ENCODE measurements at places on chromosomes 4 and X.

- no peak for DNase-seq
Observed at GRCh38 chrX:107213477-107213876, 7.1 kb downstream of the DNAAF6 start.

GRCh38 chr4:51895816-51896408 lies 53.0 kb downstream of the DCUN1D4 start:
- peak; percentile 6 for DNase-seq

DNA sequence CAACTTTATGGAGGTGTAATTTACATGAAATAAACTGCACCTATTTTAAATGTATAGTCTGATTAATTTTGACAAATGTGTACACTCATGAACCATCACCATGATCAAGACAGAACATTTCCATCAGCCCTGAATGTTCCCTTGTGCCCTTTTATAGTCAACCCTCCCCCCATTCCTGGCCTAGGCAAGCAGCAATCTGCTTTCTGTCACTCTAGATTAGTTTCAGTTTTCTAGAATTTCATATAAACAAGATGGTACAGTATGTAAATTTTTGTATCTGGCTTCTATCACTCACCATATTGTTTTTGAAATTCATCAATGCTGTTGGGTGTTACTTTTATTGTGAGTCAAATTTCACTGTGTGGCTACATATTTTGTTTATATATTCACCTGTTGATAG lies 234.2 kb upstream of the RPS6KA3 start:
- no peak for DNase-seq

GRCh38 chr4:8771666-8772065 lies 100.0 kb downstream of the HMX1 start:
- DNase-seq, result no peak

- no peak for DNase-seq
Observed at GRCh38 chrX:17860179-17860780, 818 bp downstream of the RAI2 start.

DNA sequence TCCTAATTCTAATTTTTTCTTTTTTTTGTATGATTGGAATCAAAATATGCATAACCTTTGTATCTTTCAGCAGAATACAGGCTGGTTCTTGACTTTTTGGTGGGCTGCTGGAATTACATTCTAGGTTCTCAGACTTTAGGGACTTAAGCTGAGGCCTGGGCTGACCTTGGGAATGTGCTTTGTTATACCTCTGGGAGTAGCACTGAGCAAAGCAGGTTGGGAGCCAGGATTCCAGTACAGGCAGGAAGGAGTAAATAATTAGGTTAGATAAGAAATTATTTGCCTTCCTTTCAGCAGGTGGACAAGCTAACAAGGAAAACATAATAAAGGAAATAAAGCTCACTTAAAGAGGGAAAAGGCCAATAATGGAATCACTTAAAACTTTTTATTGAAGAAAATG lies 49.9 kb upstream of the SLC4A4 start:
- DNase-seq, result no peak

DNA sequence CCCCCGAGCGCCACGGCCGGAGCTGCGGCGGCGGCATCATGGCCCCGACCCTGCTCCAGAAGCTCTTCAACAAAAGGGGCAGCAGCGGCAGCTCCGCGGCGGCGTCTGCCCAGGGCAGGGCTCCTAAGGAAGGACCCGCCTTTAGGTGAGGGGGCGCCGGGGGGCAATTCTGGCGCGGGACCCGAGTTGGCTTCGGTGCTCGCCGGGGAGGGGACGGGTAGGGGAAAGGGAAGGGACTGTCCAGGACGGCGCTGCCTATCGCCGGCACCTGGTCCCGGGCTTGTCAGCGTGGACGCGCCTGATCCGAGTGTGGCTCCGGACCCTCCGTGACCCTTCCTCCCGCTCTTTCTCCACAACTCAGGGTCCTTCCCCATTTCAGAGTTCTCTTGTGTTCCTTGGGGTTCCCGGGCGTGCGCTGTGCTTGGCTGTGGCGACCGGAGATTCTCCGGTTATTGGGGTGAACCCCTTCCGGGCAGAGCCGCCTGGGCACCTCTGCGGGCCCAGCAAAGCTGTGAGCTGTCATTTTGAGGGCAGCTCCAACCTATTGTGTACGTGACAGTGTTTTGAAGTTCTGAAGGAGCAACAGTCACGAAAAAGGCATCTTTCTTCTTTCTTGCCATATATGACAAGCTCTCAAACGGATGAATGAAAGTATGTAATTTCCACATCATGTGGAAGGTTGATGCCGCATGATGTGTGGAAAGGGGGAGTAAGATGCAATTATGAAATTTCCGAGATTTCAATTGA lies 522 bp downstream of the FNIP2 start:
- no peak for DNase-seq

DNA sequence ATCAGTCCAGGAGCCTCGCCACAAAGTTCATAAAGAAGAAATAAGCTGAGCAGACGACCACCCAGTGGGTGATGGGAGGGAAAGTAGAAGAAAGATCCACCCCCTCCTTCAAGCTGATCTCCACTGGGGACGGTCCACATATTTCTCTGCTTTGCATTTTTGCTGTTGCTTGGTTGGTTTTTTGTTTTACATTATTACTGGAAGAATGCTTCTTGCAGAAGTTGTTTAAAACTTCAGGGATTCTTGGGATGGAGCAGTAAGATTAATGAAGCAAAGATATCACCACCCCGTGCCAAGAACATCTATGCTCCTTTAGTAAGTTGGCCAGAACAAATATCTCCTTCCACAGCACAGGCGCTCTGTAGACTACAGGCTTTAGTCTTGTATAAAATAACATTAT lies 30.1 kb downstream of the LGI2 start:
- DNase-seq, result no peak

DNA sequence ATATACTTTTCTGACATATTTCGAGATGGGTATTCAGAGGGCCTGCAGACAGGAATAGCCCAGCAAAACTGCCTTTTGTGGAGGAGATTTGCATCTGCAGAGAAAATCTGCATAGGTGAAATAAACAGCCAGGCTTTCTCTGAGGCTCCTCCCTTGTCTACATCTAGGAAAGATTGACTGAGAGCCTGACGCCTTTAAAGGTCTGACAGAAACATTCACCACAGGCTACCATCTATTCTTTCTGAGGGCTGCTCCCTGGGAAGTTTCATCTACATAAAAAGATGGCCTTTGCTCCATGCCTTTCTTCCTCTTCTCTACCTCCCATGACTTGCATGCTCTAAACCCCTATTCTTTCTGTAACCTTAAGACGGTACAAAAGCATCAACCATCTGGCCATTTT lies 55.0 kb upstream of the AP1S2 start:
- no peak for DNase-seq

DNA sequence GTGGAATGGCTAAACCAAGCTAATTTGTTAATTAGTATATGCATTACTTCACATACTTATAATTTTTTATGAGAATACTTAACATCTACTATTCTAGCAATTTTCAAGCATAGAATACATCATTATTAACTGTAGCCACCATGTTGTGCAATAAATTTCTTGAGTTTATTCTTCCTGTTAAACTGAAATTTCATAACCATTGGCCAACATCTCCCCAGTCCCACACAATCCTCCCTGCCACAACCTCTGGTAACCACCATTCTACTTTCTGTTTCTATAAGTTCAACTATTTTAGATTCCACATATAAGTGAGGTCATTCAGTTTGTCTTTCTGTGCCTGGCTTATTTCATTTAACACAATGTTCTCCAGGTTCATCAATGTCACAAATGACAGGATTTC lies 208.5 kb downstream of the PPP4R3C start:
- no peak for DNase-seq

DNA sequence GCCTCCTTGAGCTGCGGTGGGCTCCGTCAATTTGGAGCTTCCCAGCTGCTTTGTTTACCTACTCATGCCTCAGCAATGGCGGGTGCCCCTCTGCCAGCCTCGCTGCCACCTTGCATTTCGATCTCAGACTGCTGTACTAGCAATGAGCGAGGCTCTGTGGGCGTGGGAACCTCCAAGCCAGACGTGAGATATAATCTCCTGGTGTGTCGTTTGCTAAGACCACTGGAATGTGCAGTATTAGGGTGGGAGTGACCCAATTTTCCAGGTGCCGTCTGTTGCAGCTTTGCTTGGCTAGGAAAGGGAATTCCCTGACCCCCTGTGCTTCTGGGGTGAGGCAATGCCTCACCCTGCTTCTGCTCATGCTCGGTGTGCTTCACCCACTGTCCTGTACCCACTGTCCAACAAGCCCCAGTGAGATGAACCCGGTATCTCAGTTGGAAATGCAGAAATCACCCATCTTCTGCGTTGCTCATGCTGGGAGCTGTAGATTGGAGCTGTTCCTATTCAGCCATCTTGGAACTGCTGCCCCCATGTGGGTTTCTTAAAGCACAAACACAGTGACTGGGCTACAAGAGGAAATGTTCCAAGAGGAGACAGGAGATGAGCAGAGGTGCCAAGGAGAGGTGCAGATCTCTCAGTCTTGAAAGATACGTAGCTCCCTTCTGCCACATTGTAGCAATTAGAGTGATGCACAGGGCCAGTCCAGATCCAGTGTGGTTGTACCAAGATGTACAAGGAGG lies 193.0 kb upstream of the IGFBP7 start:
- DNase-seq, result no peak

GRCh38 chr4:183499801-183500200 lies 5.1 kb upstream of the ING2 start:
- no peak for DNase-seq

DNA sequence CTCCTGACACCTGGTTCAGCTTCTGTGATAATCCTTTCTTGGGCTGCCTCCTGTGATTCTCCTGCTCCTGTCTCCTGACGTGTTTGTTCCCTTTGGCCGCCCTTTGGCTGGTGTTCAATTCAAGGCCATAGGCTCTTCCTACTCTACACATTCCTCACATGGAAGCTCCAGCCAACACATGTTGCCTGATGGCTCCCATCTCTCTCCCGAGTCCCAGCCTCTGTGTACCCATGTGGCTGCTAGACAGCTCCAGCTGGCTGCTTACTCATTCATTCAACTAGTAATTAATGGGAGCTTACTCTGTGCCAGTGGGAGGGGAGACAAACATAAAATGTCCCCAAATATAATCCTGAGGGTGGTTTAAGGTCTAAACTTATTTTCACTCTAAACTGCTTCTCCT lies 9.2 kb upstream of the MED28 start:
- DNase-seq, result no peak

DNA sequence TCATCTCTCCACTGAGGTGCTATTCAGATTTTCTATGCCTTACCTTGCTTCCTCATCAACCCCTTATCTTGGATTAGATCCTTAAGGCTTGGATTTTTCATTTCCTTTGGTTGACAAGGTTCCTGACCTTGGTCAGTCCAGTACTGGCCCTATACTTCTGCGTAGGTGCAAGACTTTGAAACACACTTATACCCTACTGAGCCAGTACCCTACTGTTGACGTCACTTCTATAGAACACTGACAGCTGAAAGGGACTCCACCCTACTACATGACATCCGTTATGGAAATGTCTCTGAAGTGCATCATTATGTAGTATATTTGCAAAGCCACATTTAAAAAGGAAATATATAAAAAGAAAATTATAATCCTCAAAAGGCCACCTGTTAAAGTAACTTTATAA lies 12.0 kb upstream of the PLS3 start:
- no peak for DNase-seq

- no peak for DNase-seq
Observed at GRCh38 chrX:15566244-15566643, 34.5 kb downstream of the ACE2 start.

- no peak for DNase-seq
Observed at GRCh38 chr4:92099861-92100260, 203.9 kb upstream of the GRID2 start.

DNA sequence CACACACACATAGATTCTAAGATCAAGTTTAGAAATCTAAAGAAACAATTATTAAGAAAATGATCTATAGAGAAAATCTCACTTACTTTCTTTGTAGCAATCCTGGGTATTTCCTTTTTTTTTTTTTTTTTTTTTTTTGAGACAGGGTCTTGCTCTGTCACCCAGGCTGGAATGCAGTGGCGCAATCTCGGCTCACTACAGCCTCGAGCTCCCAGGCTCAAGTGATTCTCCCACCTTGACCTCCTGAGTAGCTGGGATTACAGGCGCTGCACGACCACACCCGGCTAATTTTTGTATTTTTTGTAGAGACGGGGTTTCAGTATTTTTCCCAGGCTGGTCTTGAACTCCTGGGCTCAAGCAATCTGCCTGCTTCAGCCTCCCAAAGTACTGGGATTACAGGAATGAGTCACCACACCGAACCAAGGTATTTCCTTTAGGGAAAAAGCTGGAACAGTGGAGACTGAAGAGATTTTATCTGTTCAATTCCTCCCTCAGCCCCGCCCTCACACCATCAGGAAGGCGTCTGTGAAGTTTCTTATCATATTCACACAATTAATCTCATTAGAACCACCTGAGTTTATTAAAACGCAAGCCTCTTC lies at the start of gene TRIML2:
TSS of gene TRIML2 (minus strand) at position 447 of the 599 bp plus-strand sequence. CDS start 4,235 bp downstream, outside the sequence.
- DNase-seq, result no peak

- no peak for DNase-seq
Observed at GRCh38 chr4:123787512-123788080, 391.0 kb downstream of the SPRY1 start.

- DNase-seq, result no peak
Observed at GRCh38 chr4:13599159-13599558, 28.4 kb downstream of the BOD1L1 start.

DNA sequence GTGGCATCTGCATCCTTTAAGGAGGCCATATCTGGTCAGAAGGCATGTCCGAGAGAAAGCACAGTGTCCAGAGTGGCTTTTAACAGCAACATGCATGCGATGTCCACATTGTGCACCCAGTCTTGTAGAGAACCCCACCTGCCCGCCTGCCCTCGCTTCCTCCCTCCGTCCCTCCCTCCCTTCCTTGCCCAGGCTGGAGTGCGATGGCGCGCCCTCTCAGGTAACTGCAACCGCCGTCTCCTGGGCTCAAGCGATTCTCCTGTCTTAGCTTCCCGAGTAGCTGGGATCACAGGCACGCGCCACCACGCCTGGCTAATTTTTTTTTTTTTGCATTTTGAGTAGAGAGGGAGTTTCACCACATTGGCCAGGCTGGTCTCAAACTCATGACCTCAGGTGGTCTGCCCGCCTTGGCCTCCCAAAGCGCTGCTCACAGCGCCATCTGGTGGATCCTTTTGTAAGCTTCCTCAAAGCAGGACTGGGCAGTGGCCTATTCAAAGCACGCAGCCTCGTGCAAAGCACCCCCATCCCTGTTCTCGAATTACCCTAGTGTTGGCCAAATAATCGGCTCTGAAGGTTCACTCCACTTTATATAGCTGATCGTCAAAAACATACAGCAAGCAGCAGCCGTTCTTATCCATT lies 15.0 kb downstream of the BRCC3 start:
- peak; percentile 5 for DNase-seq

- no peak for DNase-seq
Observed at GRCh38 chrX:45527834-45528233, 327.2 kb upstream of the DIPK2B start.

GRCh38 chr4:13980317-13981310 lies 353.1 kb upstream of the BOD1L1 start:
- DNase-seq, result no peak

DNA sequence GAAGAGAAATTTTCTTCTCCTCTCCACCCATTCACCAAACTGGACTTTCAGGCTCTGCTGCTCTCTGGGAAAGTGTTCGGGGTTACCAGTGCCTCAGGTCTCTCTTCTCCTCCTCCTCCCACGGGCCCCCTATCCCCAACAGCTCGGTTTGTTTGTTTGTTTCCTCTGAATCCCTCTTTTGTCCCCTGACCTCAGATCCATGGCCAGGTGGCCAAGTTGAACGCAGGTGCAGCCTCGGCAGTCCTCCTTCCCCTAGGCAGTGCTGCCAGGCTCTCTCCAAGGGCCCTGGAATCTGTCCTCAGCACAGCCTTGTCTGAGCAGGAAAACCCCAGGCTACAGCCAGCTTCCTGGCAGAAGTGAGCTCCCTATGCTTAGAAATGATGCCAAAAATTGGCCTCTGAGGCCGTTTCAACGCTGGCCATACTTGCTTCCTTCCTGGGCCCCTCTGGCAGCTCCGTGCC lies 60.0 kb downstream of the FHDC1 start:
- no peak for DNase-seq
